NCI-H2107 (cell line): ENCODE measurements at places on chromosomes 16 and 17.

GRCh38 chr17:44416558-44417289 is 27.3 kb upstream of the ITGA2B start:
- DNase-seq = no peak

- peak; percentile 25 for DNase-seq
Measured at GRCh38 chr16:69286941-69287713, 24.0 kb upstream of the VPS4A start.

GRCh38 chr17:10226930-10227695 is 28.7 kb upstream of the GAS7 start:
- no peak for DNase-seq

- no peak for DNase-seq
Measured at GRCh38 chr17:50257676-50258224, 16.5 kb upstream of the TMEM92 start.

GRCh38 chr16:72029567-72030271 is 21.2 kb downstream of the DHODH start:
- no peak for DNase-seq

DNA sequence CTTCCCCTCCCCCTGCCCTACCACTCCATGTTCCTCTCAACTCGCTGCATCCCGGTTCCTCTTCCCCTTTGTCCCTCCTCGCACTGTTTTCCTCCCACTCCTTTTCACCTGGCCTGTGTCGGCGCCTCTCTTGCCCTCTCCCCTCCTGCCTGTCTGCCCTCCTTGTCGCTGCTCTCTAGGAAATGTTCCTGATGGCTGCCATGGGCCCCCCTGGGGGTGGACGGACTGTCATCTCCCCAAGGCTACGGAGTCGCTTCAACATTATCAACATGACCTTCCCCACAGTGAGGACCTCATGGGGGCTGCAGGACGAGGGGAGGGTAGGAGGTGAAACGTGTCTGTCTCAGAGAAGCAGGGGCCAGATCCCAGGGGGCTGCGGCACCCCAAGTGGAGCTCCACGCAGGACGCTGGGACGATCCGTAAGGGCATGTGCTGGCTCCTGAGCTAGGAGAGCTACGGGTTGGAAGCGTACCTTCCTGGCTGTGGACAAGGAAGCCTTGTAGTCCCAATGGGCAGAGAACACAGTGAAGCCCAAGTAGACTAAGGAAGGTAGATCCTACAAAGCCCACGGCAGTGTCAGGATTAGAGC is 39.8 kb upstream of the KDM6B start:
- no peak for DNase-seq

GRCh38 chr17:50467114-50467854 is 1.4 kb downstream of the CHAD start:
- DNase-seq = no peak

DNA sequence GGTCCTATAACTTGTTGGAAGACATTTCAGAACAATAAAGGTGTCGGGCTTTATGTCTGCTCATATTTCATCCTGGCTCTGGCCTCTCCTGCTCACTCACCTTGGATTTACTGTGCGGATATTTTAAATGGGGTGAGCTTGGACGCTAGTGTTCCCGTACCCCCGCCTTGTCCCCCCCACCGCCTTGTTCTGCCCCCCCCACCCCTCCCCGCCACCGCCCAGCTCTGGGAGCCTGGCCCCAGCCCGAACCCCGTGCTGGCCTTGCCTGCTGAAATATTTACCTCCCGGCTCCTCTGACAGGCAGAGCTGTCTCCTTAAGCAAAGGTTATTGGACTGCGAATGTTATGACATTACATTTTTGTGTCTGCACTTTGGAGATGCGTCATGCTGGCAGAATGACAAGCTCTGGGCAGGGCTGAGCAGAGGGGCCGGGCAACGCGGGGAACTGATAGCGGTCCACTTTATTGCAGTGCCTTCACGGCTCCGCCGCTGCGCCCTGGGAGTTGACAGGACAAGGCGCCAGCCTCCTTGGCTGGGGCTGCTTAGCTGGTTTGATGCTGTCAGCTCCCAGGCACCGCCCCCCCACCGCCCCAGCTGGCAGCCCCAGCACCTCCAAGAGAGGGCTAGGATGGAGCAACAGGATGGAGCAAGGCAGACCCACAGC is 222.5 kb upstream of the GSE1 start:
- DNase-seq = no peak

- DNase-seq = no peak
Measured at GRCh38 chr17:1147664-1148063, 32.1 kb downstream of the ABR start.

DNA sequence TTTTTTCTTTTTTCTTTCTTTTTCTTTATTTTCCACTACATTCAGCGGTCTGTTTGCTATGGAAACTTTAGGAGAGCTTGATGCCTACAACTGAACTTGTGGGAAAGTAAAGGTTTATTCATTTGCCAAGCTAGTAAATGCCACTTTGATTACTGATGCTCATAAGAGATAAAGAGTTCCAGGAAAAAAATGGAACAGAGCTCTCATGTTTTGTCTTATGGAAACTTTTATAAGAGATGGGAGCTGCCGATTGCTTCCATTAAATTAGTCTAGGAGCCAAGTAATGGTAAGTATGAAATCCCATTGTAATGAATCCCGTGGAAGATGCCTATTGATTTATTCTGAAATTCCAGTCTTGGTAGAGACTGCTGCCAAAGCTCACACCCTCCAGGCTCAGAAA is 7.1 kb downstream of the ANKFN1 start:
- no peak for DNase-seq

- DNase-seq = no peak
Measured at GRCh38 chr17:50508573-50509460, 578 bp downstream of the MYCBPAP start.

DNA sequence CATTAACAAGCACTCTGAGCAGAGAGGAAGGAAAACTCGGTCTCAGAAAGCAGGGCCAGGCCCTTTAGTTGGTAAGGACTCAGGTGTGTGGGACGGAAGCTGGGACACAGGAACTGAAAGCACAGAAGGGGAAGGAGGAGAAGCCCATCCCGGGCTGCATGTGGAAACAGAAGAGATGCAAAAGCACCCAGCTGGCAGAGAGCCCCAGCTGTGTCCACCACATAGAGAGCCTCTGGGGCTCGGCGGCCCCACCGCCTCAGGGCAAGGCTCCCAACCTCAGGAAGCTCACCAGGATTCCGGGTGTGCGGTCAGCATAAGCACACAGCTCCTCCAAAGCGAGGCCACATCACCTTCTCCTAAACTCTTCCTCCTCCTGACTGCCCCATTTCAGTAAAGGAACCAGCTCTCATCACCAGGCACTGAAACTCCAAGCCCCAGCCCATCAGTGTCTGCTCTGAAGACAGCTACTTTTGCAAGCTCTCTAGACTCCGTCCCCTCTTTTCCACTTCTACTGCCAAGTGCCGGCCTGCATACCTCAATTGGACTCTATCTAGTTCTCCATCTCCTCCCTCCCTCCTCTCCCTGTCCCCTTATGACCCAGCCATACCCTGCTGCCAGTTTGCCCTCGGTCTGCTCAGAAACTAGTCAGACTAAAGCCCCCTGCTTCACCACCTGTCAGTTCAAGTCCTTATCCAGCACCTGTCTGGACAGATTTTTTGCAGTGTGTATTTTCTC is 6.0 kb downstream of the ST3GAL2 start:
- no peak for DNase-seq

GRCh38 chr16:5196204-5196603 is 98.6 kb upstream of the EEF2KMT start:
- no peak for DNase-seq

GRCh38 chr17:3846437-3847164 is 555 bp upstream of the NCBP3 start:
- no peak for DNase-seq

GRCh38 chr16:49730772-49731171 is 125.1 kb downstream of the ZNF423 start:
- DNase-seq = no peak

DNA sequence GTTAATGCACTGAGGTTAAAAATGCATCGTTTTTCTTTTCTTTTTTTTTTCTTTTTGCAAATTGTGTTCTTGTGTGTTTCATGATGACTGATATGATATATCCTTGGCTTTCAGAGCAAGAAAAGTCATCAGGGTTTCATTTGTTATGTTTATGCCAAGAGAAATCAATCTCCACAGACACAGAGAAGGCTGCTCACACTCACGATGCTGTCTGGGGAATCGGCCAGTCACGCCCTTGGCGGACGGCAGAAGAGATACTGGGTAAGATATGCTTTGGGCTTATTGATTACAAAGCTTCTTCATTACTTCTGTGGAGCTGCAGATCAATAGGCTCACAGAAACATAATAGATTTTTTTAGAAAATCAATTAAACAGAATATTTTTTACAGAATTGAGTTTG is 42.2 kb upstream of the TNRC6C start:
- no peak for DNase-seq

DNA sequence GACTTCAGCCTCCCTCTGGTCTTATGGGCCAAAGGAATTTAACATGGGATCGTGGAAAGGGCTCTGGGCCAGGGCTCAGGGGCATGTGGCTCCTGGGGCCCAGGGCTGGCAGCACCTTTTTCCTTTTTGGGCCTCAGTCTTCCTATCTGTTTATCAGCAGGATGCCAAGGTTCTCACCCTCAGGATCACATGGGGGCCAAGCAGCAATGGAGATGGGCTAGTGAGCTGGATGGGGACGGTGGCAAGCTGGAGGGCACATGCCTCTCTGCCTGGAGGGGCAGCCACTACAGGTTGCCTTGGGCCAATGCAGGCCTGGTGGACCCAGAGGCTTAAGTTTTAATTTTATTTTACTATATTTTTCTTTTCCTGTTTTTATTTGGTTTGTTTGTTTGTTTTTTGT is 95.4 kb downstream of the CYLD start:
- DNase-seq = no peak

- DNase-seq = no peak
Measured at GRCh38 chr17:62562656-62563055, 64.8 kb upstream of the MRC2 start.

- DNase-seq = no peak
Measured at GRCh38 chr17:8122924-8123694, 797 bp downstream of the HES7 start.

GRCh38 chr17:72613396-72613795 is 479.1 kb downstream of the SLC39A11 start:
- DNase-seq = no peak

- no peak for DNase-seq
Measured at GRCh38 chr17:27378482-27379175, 77.6 kb upstream of the KSR1 start.

DNA sequence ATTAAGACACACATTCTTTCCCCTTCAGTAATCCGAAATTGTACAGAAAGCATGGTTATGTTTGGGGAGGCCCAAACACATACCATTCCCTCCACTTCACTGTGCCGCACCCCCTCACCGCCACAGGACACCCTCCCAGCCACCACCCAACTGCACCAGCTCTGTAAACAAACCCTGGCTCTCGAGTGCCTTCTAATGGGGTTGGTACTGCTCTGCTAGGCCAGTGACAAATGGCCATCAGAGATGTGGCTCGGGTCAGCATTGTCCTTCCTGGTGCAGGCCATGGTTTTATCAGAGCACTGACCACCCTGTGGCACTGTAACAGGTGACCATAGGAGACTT is 24.0 kb upstream of the SREBF1 start:
- DNase-seq = no peak

DNA sequence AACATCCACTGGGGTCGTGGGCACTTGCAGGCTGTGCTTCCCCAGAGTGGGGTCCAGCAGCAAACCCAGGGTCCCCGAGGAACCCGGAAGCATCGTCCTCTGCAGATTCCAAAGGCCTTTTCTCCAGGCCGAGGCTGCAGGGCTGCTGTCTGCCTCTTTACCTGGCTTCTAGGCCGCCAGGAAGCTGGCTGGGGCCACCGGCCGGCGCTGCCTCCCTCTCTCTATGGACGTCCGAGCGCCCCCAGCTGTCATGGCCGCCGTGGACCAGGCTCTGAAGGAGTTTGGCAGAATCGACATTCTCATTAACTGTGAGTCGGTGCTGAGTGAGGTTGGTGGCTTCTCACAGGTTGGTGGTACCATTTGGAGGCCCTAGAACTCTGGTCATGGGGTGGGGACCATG is 5.6 kb downstream of the DECR2 start:
- DNase-seq = no peak

DNA sequence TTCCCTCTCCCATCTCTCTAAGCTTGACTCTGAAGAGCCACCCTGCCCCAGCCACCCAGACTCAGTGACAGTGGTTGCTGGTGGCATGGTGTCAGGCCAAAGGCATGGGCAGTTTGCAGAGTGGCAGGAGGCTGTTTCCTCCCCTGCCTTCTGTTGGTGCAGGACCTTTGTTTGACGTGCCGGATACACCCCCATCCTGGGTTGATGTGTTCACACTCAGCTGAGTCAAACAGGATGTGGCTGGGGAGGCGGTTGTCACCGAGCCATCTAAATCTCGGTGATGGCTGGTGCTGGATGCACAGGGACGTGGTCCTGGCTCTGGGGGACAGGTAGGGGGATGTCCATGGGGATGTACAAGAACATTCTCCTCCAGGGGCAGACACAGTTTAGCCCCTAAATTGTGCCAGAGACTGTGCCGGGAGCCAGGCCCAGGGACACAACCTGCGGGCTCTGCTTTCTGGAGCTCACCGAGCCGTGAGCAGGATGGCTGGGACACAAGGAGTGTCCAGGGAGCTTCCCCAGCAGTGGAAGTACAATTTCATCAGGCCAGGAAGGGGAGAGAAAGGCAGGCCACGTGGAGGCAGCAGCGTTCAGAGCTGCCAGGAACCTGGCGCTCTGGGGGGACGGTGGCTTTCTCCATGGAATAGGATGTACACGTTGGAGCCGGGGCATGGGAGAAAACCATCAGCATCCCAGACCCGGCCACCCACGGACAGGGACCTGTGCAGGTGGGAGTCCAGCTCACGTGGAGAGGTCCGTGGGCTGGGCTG is 264.2 kb downstream of the SEC14L1 start:
- DNase-seq = no peak

DNA sequence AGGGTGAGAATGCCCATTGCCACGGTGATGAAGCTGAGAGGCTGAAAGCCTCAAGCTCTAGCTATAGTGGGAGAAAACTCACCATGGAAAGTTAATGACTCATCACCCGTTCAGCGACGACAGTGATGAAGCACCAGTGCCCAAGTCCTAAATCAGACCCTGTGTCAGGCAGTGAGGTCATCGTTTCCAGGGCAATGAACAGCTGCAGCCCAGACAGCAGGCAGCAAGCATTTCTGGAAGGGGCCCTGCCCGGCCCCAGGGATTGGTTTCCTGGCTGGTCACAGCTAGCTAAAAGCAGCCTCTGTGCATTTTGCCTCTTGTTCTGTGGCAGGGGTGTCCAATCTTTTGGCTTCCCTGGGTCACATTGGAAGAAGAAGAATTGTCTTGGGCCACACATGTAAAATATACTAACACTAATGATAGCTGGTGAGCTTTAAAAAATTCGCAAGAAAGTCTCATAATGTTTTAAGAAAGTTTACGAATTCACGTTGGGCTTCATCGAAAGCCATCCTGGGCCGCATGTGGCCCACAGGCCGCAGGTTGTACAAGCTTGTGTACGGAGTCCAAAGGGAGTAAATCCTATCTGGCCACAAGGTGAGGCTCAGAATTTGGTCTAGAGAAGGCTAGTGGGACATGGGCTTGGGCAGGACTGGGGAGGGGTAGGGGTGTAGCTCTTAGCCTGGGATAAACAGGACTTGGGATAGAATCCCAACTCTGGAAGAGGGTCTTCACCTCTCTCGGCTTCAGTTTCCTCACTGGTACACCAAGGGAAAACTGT is 40.6 kb downstream of the MIS12 start:
- peak; percentile 4 for DNase-seq

GRCh38 chr16:13919330-13919682 is 648 bp upstream of the ERCC4 start:
- DNase-seq = no peak

GRCh38 chr16:51405361-51405760 is 254.3 kb upstream of the SALL1 start:
- no peak for DNase-seq
